ENCODE measurements at places on chromosomes 1 and 21. TPM values are rescaled to one million over a fixed set of nuclear protein-coding genes. Genes with fewer than 3 reads are reported as not detected.

The BNIPL gene
- 5.7 TPM for total RNA-seq

The L1TD1 gene
- 0.11 TPM for total RNA-seq

- peaks cover 89% of the 10 kb centered on the region for H3K4me1 ChIP-seq
- H3K36me3 ChIP-seq: no peaks in the 10 kb centered on the region
- no peak overlapping the region for H3K4me3 ChIP-seq
- no peaks in the 10 kb centered on the region for H3K27me3 ChIP-seq
- H3K27ac ChIP-seq: peak overlapping the region; percentile 96
- DNase-seq: no peak
Measured at GRCh38 chr1:27598295-27598687, 5.7 kb downstream of the AHDC1 start.

GRCh38 chr1:157347506-157347905, 204.8 kb downstream of the FCRL5 start:
- H3K4me1 ChIP-seq: no peaks in the 10 kb centered on the region
- no peaks in the 10 kb centered on the region for H3K36me3 ChIP-seq
- H3K27me3 ChIP-seq: no peaks in the 10 kb centered on the region
- H3K4me3 ChIP-seq: no peak overlapping the region

DNA sequence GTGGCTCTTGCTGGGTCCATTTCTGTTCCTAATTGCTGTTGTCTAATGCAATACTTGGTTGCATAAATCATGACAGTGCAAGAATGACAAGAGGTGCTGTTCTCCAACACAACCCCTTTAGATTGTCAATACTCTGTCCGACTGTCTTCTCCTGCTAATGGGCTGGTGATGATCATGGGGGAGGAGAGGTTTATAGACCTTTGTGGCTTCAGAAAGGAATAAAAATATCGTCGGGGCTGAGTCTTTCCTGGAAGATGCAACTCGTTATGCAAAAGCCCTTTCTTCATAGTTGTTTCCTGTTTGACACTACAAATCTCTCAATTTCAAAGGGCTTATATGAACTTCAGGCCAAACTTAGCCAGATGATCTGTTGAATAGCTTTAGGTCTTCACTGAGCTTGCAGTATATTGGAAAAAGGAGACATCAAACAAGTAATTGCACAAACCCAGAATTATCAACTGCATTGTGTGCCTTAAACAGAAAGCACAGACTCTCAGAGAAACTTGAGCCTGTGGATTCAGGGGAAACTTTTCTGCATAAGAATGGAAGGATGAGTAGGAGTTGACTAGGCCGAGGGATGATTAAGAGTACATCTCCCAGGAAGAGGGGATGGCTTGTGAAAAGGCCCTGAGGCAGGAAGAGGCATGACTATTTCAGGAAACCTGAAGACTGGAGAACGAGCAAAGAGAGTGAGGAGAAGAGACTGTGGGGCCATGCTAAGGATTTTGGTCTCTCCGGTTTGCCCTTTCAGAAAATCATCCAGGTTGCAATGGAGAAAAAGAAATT, 107.6 kb downstream of the TSEN15 start:
- no peak overlapping the region for H3K27ac ChIP-seq
- no peak overlapping the region for H3K4me3 ChIP-seq
- peaks cover 12% of the 10 kb centered on the region for H3K4me1 ChIP-seq
- DNase-seq: no peak
- H3K27me3 ChIP-seq: no peaks in the 10 kb centered on the region

GRCh38 chr1:195306281-195306680, 1302.0 kb downstream of the KCNT2 start:
- no peaks in the 10 kb centered on the region for H3K36me3 ChIP-seq
- no peaks in the 10 kb centered on the region for H3K27me3 ChIP-seq
- DNase-seq: no peak
- no peak overlapping the region for H3K4me3 ChIP-seq

The MR1 gene
- total RNA-seq: 32.2 TPM

DNA sequence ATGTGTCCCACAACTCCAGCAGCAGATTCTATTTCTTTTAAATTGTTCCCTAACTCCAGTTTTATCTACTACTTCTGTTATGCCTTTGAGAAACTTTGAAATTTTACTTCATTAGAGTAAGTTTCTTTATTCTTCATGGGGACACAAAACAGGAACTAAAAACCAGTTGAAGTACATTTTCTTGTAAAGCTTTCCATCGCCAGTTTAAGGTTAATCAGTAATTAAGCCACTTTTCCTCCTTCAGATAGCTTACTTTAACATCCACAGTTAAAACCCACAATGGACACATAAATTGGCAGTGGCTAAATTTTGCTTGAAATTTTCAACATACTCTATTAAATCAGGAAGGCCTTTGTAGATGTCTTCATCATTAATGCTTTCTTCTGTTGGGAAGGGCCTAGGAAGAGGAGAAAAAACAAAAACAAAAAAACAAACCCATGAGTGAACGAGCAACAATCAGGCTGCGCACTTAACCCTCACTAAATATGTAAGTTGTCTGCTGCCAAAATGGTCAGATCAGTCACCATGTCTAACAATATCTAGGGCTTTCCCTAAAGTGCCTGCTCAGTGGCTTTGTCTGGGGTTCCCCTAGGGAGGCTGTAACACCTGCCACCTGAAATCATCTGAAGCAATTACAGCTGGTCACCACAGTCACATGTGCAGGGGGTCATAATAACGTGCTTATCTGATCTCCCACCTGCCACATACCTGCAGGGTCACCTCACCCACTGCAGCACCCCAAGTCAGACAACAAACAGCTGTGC, 187.9 kb downstream of the VAV3 start:
- H3K4me1 ChIP-seq: no peaks in the 10 kb centered on the region
- no peak for DNase-seq
- no peak overlapping the region for H3K4me3 ChIP-seq
- no peaks in the 10 kb centered on the region for H3K27me3 ChIP-seq

GRCh38 chr1:222233444-222234158, 314.3 kb downstream of the HHIPL2 start:
- DNase-seq: no peak
- no peak overlapping the region for H3K27ac ChIP-seq
- no peaks in the 10 kb centered on the region for H3K27me3 ChIP-seq
- no peaks in the 10 kb centered on the region for H3K4me1 ChIP-seq

DNA sequence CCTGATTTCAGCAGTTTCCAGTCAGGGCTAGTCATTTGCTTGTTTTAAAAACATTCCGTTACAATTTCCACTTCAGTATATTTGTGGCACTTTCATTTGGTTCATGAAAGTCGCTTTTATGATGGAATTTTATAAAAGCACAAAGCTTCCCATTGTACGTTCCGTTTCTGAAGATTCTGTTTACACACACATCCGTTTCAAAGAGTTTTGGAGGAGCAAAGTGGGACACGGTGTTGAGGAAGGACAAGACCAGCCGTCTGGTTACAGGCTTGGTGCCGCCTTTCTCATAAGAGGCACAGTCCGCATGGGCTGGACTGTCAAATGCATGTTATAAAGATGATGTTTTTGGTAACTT, 60.3 kb downstream of the FAAP20 start:
- no peaks in the 10 kb centered on the region for H3K36me3 ChIP-seq
- no peak overlapping the region for H3K27ac ChIP-seq
- peaks cover 26% of the 10 kb centered on the region for H3K4me1 ChIP-seq
- no peak for DNase-seq
- no peaks in the 10 kb centered on the region for H3K27me3 ChIP-seq

DNA sequence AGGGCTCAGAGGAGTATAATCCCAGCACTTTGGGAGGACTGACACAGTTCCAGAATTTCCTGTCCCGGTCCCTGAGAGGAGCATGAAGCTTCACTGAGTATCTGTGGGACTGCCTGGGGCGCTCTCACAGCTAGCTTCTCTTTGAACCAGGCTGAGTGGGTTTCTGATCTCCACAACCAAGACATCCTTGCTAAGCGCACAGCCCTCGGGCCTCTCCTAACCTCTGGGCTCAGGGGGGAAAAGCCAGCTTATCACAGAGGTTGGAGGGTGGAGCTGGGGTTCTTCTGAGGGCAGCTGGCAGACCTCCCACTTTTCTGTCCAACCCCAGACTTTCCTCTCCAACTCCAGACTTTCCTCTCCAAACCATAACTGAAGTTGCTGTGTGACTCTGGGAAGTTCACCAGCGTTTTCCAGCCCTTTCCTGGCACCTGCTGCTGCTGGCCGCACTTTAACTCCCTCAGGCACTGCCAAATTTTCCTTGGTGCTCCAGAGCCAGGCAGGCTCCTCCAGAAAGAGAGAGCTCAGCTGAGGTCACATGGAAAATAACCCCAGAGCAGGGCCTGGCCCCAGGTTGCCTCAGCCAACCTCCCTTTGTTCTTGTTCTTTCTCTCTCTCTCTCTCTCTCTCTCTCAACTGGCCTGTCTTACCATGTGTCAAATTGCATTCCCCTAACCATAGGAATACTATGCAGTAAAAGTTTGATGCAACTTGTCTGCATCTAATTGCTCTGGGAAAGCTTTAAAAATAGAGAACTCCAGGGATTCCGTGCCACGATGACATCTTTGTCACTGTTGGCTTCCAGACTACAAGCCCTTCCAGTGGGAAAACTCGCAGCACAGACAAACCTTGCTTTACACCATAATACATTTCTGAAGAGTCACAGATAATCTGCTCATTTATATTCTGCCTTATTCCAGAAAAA, 49.5 kb downstream of the OLFML2B start:
- peaks cover 7% of the 10 kb centered on the region for H3K4me1 ChIP-seq
- H3K4me3 ChIP-seq: no peak overlapping the region
- no peak overlapping the region for H3K27ac ChIP-seq

GRCh38 chr1:217626321-217626720, 4.6 kb downstream of the GPATCH2 start:
- no peaks in the 10 kb centered on the region for H3K36me3 ChIP-seq
- H3K27me3 ChIP-seq: no peaks in the 10 kb centered on the region
- no peak for DNase-seq
- H3K4me3 ChIP-seq: no peak overlapping the region
- peaks cover 13% of the 10 kb centered on the region for H3K4me1 ChIP-seq

The CELA3A gene
- not detected for total RNA-seq

The CELA2B gene
- not detected for total RNA-seq

The KRTAP12-2 gene
- total RNA-seq: 0.89 TPM

The MARK1 gene
- 12.7 TPM for total RNA-seq

DNA sequence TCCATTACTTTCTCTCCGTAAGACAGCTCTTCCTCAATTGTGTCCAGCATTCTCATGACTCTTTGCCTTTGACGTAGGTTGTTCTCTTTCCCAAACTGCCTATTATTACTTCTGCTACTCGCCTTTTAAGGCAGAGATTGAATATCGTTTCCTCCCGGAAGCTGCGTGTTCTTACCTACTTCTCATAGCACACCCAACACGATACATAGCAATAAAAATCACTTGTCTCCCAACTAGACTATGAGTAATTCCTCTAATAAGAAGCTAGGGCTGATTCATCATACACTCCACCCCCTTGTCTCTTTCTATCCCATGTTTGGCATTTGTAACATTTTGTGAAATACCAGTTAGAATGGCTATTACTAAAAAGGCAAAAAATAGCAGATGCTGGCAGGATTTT, 55.8 kb upstream of the SGIP1 start:
- no peak overlapping the region for H3K27ac ChIP-seq
- DNase-seq: no peak

GRCh38 chr1:30305519-30305918, 417.9 kb downstream of the MATN1 start:
- H3K27me3 ChIP-seq: no peaks in the 10 kb centered on the region
- no peaks in the 10 kb centered on the region for H3K4me1 ChIP-seq
- no peaks in the 10 kb centered on the region for H3K36me3 ChIP-seq
- DNase-seq: no peak
- no peak overlapping the region for H3K27ac ChIP-seq

DNA sequence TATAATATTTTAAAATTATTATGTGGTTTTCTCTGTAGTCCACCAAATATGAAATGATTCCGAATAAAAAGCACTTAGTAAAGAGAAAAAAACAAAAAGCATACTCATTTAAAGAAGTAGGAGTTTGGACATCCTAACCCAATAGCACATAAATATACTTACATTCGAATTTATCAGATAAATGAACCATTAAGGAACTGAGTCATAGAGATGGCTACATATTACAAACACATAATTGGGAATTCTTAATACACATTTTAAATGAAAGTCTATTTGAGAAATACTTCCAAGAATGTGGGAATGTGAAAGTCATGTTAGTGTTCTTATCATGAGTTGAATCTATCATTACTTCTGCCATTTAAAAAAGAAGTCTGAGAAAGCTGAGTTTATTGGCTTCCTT, 75.0 kb downstream of the USP24 start:
- H3K27ac ChIP-seq: no peak overlapping the region
- H3K27me3 ChIP-seq: no peaks in the 10 kb centered on the region
- no peaks in the 10 kb centered on the region for H3K4me1 ChIP-seq

- H3K27me3 ChIP-seq: no peaks in the 10 kb centered on the region
- no peak overlapping the region for H3K27ac ChIP-seq
- no peaks in the 10 kb centered on the region for H3K36me3 ChIP-seq
- no peak overlapping the region for H3K4me3 ChIP-seq
Measured at GRCh38 chr21:31370893-31371544, 27.0 kb upstream of the TIAM1 start.

The LCE3C gene
- total RNA-seq: not detected

The LAMB3 gene
- 3.6 TPM for total RNA-seq

DNA sequence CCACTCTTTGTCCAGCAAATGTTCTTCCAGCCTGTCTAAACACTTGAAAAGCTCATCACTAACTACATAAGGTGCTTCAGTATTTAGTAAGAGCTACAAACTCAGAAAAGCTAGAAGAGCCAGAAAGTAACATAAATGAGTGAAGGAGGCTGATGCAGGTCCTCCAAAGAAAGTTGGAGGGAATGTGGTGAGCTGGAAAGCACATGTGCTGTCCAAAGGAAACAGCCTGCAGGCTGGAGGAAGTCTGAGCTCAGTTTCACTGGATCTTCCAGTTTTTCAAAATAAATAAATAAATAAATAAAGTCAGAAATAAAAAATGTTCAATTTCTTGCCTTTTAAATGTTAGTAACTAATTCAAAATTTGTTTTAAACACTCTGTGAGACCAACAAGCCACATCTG, 25.5 kb downstream of the ZC3H11B start:
- no peaks in the 10 kb centered on the region for H3K27me3 ChIP-seq
- H3K4me1 ChIP-seq: no peaks in the 10 kb centered on the region
- no peaks in the 10 kb centered on the region for H3K36me3 ChIP-seq
- H3K4me3 ChIP-seq: no peak overlapping the region

DNA sequence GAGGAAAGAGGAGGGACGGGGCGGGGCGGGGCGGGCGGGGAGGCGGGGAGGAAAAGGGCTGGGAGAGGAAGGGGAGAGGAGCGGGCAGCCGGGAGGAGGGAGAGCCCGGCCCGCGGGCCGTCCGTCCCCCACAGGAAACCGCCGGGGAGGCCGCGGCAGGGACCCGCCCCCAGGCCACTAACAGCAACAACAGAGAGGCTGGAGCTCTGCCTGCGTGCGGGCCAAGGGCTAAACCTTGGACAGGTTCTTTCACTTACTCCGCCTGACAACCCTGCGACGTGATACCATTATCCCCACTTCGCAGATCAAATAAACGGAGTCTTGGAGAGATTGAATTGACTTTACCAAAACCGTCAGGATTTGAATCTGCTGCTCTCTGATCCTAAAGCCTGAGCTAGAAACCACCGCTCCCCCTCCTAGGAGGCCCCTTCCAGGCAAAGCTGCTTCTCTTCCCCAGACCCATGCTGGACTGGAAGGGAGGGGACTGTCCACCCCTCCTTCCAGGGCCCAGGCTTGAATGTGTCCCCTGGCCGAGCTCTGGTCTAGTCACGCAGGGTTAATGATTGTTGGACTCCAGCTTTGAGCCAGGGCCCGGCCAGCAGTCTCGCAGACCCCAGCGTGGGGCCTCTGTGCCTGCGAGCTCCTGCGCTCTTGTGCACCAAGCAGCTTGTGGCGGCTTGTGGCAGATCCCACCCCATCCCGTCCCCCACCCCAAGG, at the start of gene EVA1B:
Gene EVA1B (minus strand): TSS at position 10 of the 717 bp plus-strand sequence. CDS start 608 bp downstream, outside the sequence.
- no peaks in the 10 kb centered on the region for H3K36me3 ChIP-seq
- H3K4me1 ChIP-seq: peaks cover 22% of the 10 kb centered on the region
- no peaks in the 10 kb centered on the region for H3K27me3 ChIP-seq
- DNase-seq: peak; percentile 81

Data from thyroid gland (tissue), 4 donors.